MG63 (cell line): ENCODE measurements at places on chromosomes 1 and 21. TPM values are rescaled to one million over a fixed set of nuclear protein-coding genes. Genes with fewer than 3 reads are reported as not detected.

GRCh38 chr1:206518206-206518605, 10.9 kb downstream of the RASSF5 start:
- DNase-seq = no peak

GRCh38 chr1:38872401-38873026, 634 bp downstream of the MYCBP start:
- DNase-seq = peak; percentile 24

The FMOD gene
- not detected in 2 replicates for total RNA-seq

The ZNF593OS gene
- total RNA-seq = not detected in 2 replicates

DNA sequence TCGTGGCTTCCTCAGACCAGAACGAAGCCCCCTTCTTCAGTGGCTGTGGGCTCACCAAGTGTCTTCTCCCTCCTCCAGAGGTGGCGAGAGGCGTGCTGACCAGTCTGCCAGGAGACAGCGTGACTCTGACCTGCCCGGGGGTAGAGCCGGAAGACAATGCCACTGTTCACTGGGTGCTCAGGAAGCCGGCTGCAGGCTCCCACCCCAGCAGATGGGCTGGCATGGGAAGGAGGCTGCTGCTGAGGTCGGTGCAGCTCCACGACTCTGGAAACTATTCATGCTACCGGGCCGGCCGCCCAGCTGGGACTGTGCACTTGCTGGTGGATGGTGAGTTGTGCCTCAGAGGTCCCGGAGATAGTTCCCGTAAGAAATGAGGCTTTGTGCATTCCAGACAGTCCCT, 24.0 kb downstream of the IL6R start:
- DNase-seq = no peak

- DNase-seq = peak; percentile 94
Measured at GRCh38 chr21:16419188-16419921, 689.6 kb downstream of the USP25 start.

The KIF14 gene
- total RNA-seq = 11.6 and 15.7 TPM in 2 replicates

The RIPPLY3 gene
- total RNA-seq = 0.16 TPM in 1 of 2 replicates, not detected in the other

The GJA4 gene
- not detected in 2 replicates for total RNA-seq

The APP gene
- total RNA-seq = 252 and 266 TPM in 2 replicates

DNA sequence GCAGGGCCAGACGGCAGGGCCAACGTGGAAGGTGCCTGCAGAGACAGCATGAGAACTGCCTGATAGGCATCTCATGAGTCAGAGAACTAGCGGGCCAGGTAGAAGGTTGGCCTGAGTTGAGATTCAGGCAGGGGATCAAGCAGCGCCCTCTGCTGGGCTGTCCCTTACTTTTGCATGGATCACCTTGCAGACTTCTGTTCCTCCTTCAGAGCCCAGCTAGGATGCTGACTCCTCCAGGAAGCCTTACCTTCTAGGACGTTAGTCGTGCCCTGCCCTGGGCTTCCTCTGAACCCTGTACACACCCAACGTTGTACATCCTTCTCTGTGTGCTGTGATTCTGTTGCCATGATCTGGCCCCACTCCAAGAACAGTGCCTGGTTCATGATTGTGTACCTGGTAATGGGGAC, 231.3 kb upstream of the VAMP3 start:
- DNase-seq = no peak

GRCh38 chr1:86521522-86521891, 25.4 kb upstream of the CLCA4 start:
- no peak for DNase-seq

- DNase-seq = no peak
Measured at GRCh38 chr1:116232989-116233514, 121.9 kb downstream of the MAB21L3 start.

DNA sequence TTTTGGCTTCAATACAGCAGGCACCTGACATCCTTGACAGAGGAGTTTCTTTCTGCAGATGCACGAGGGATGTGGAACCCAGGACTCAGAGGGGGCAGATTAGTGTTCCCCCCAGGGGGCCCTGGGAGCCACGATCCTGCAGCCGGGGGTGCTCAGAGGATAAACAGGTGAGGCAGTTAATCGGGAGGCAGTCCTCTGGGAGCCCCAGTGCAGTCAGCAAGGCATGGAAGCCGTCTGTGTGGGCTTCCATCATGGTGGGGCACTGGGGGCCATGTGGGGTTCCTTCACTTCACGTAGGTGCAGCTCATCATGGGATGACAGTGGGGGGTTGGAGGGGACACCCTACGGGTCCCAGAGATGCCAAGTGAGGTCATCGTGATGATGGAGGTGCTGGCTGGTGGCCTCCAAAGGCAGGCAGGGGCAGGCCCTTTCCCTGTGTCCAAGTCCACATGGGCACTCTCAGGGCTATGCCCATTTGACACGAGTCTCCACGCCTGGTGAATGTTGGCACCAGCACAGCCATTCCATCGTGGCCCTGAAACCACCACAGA, 59.3 kb upstream of the ABCG1 start:
- DNase-seq = no peak

The GUCA2B gene
- total RNA-seq = not detected in 2 replicates

The DNM3 gene
- total RNA-seq = 0.10 TPM in 1 of 2 replicates, not detected in the other

The IL12RB2 gene
- total RNA-seq = not detected in 2 replicates

The RC3H1 gene
- total RNA-seq = 6.6 and 13.1 TPM in 2 replicates
